ENCODE measurements at places on chromosomes 3 and 15.

- DNase-seq = no peak
Measured at GRCh38 chr3:32147509-32147908, 41.1 kb downstream of the GPD1L start.

DNA sequence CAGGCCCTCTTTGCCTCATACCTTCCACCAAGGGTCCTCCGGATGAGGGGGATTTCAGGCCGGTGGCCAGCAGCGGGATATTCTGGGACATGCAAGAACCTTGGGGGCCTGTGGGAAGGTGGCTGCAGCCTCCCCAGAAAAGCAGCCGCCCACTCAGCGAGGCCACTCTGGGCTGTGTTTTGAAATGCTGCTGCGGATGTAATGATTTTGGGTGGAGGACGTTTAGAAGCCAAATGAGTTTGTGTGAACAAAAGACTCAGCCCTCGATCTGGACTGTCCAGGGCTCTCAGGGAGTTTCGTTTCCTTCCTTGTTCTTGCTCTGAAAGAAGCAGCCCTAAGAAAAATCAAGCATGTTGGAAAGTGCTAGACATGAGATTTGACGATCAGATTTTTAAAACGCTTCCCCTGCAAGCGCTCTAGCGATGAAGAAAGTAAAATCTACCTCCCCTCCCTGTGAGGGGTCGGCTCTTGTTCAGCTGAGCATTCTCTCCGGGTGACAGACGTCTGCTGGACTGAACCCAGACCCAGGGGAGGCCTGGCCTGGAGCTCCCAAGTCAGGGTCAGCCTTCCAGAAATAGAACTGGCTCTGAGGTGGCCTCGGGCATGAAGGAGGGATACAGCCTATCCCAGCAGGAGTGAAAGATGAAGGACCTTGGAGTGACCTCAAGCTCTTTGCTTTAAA, 12.9 kb downstream of the HEG1 start:
- no peak for DNase-seq

GRCh38 chr15:83063551-83063950, 3.5 kb downstream of the BTBD1 start:
- DNase-seq = no peak

DNA sequence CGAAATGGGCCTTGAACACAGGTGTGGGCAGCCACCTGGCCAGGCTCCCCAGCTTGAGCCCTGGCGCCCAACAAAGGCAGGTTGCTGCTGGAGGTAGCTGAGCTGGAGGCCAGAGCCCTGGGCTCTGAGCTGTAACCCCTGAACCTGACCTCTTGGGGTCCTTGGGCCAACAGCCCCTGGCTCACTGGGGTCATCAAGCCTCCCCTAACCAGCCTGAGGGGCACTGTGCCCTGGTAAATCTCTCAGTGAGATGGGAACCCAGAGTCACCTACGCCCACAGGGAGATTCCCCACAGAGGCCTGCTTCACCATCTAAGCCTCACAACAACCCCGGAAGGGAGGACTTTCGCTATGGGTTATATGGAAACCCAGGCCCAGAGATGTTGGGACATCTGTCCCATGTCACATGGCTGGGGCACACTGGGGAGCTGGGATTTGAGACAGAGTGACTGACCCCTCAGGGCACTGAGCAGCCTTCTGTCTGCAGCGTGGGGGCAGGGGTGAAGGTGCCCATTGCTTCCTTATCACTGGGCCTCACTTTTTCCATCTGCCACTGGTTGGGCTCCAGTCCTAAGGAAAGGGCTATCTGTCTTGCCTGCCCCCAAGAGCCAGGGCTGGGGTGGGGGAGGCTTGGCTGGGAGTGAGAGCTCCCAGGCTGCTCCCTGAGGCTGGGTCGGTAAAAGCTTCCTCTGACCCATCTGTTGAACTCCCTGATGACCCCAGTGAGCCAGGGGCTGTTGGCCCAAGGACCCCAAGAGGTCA, 59.1 kb downstream of the IQSEC1 start:
- DNase-seq = no peak

DNA sequence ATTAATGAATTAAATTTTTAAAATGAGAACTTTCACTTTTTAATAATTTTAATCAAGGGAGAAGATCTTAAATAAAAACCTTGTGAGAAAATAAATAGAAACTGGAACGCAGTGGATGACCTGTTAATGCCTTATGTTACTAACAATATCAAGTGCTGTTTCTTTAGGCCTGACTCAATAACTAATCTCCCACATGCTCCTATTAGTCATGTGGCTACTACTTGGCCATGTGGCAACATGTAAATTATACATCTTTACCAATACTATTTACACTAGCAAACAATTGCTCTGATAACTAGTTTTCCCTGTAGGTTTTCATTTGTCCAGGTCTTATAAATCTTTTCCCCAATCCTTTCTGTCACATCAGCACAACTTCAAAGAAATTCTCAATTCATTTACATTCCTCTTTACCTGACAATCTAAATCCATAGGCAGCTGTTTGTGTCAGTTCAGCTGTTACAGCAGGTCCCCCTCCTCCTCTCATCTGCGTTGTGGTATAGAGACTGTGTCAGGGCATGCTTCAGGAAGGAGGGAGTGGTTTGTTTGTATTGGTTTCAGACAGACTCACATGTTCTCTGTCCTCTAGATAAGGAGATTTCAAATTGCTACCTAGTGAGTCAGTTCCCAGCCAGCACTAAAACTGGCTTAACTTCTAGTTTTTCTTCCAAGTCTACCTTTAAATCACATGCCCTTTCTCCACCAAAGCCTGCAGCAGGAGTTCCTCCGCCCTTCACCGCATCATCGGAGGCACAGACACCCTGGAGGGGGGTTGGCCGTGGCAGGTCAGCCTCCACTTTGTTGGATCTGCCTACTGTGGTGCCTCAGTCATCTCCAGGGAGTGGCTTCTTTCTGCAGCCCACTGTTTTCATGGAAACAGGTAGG, 11.3 kb upstream of the C3orf52 start:
- no peak for DNase-seq

GRCh38 chr15:40269604-40270003, 13.3 kb downstream of the ANKRD63 start:
- DNase-seq = no peak

DNA sequence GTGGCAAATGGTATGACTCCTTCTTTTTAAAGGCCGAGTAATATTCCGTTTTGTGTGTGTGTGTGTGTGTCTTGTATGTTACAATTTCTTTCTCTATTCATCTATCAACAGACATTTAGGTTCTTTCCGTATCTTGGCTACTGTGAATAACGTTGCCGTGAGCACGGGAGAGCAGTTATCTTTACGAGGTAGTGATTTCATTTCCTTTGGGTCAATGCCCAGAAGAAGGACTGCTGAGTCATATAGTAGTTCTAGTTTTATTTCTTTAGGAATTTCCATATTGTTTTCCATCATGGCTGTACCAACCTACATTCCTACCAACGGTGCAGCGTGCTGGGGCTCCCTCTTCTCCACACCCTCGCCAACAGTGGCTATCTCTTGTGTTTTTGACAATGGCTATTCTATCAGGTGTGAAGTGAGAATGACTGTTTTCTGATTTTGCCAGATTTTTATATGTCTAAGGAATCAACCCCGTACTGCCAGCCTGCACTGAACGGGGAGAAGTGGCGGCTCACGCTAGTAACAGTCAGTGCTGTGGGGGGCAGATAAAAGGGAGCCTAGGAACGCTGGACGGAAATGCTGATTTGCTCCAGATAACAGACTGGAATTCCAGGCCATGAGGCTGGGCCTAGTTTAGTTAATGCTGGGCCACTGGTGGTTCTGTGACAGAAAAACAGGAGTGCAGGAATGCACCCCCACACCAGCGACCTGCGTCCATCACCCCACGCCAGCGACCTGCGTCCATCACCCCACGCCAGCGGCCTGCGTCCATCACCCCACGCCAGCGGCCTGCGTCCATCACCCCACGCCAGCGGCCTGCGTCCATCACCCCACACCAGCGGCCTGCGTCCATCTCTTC, 168.1 kb downstream of the XXYLT1 start:
- no peak for DNase-seq

DNA sequence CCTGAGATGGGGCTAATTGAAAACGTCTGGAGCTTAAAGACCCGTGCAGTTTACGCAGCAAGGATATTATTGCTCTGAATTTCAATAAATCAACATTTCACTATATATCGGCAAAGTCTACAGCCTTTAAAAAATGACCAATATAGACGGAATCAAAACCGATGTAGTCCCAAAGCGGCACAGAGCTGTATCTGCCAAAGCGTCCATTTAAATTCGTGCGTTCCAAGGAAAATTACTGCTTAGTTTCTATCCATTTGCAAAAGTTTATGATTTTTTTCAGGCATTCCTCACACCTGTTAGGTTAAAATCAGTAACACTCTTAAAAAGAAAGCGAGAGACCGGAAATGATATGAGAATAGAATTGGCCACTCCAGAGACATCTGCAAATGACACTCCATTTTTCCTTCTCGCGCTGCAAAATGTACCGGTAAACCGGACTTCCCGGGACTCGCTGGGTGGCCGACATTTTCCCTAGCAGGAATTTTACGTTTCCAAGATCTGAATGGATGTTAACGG, 777 bp upstream of the EIF4A2 start:
- no peak for DNase-seq

- no peak for DNase-seq
Measured at GRCh38 chr3:196763179-196763578, 23.5 kb downstream of the PAK2 start.

DNA sequence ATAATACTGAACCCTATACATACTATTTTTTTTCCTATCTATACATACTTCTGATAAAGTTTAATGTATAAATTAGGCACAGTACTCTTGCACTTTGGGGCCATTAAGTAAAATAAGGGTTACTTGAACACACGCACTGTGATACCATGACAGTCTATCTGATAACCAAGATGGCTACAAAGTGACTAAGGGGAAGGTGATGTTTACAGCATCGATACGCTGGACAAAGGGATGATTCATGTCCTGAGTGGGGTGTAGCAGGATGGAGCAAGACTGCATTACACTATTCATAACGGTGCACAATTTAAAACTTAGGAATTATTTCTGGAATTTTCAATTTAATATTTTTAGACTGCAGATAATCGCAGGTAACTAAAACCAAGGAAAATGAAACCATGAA, 30.0 kb upstream of the SLC2A2 start:
- no peak for DNase-seq

GRCh38 chr3:38457111-38458003, 3.7 kb downstream of the ACVR2B start:
- DNase-seq = no peak

- DNase-seq = no peak
Measured at GRCh38 chr3:46056686-46057085, 29.4 kb upstream of the XCR1 start.

DNA sequence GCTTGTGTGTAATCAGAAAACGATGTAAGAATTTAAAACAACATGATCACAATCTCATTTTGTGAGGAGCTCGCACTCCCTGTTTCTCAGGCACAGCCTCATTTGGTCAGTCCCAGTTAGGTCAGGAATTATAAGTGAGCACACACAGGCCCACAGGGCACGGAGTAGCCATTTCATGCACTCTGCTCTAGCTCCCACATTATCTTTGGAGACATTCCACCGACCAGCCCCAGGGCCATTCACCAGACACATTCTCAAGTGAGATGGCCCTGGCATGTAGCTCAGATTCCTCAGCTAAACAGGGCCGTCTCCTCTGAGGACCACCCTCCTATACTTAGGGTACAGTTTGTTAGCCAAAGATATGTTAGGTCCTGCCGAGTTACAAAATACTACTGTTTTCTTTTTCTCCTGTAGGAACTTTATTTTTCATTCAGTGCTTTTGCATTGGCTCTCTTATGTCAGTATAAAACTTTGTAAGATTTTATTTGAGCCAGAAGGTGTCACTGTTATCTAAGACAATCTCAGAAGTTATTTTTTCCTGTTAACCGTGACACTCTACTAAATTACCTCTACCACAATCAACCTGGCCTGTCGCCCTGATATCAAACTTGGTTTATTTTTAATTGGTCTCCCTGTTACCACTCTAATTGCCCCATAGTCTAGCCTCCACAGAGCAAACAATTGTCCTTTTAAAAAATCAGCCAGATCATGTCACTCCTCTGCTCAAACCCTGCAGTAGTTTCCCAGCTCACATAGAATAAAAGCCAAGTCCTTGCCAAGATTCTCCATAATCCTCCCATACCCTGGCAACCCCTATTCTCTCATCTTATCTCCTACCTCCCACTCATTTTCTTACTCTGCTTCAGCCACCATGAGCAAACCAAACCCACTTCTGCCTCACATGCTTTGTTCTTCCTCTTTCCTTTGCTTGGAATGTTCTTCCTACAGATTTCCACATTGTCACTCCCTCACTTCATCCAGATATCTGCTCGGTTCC, 105.7 kb downstream of the PPP2R3A start:
- no peak for DNase-seq

Data from activated T-helper 1 cell treated with anti-CD3 and anti-CD28 coated beads, Interleukin-2, amount 50 U/mL, for 16 hours (primary cell).